Pancreas (tissue), 10 donors: ENCODE measurements at places on chromosomes 2 and 18. TPM values are rescaled to one million over a fixed set of nuclear protein-coding genes. Genes with fewer than 3 reads are reported as not detected.
A peak's percentile ranks its signal among the peaks of the same experiment; 100 is the strongest.

DNA sequence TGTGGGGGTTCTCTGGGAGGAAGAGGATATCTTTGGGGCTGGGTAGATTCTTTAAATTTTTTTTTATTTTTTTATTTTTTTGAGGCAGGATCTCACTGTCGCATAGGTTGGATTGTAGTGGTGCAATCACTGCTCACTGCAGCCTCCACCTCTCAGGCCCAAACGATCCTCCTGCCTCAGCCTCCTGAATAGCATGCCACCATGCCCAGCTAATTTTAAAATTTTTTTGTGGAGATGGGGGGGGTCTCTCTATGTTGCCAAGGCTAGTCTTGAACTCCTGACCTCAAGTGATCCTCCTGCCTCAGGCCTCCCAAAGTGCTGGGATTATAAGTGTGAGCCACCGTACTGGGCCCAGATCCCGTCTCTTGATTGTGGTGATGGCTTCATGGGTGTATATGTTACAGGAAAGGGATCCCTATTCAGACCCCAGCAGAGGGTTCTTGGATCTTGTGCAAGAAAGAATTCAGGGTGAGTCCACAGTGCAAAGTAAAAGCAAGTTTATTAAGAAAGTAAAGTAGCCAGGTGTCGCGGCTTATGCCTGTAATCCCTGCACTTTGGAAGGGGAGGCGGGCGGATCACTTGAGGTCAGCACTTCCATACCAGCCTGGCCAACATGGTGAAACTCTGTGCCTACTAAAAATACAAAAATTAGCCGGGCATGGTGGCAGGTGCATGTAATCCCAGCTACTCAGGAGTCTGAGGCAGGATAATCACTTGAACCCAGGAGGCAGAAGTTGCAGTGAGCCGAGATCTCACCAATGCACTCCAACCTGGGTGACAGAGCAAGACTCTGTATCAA, 2.0 kb upstream of the C2orf68 start:
- no peaks in the 10 kb centered on the region for H3K36me3 ChIP-seq
- DNase-seq = no peak
- no peak overlapping the region for H3K27ac ChIP-seq
- H3K4me1 ChIP-seq = peaks cover 23% of the 10 kb centered on the region
- H3K4me3 ChIP-seq = no peak overlapping the region

Gene CD8B2
- 0.25 TPM for total RNA-seq

- no peaks in the 10 kb centered on the region for H3K27me3 ChIP-seq
- no peak overlapping the region for H3K4me3 ChIP-seq
- DNase-seq = no peak
- no peaks in the 10 kb centered on the region for H3K4me1 ChIP-seq
These were observed 258.2 kb upstream of the SP5 start for GRCh38 chr2:170456914-170457313.

Gene ARMC9
- total RNA-seq = 9.4 TPM

GRCh38 chr2:118333664-118334063, 245.4 kb downstream of the INSIG2 start:
- H3K27me3 ChIP-seq = no peaks in the 10 kb centered on the region
- H3K36me3 ChIP-seq = no peaks in the 10 kb centered on the region
- no peak for DNase-seq
- H3K27ac ChIP-seq = no peak overlapping the region
- no peak overlapping the region for H3K4me3 ChIP-seq

Gene POTEI
- total RNA-seq = 0.24 TPM

Gene C2orf78
- total RNA-seq = not detected

- H3K36me3 ChIP-seq = no peaks in the 10 kb centered on the region
- no peak overlapping the region for H3K4me3 ChIP-seq
- H3K27me3 ChIP-seq = no peaks in the 10 kb centered on the region
- DNase-seq = no peak
These were observed 126.9 kb upstream of the DAPL1 start for GRCh38 chr2:158668001-158668765.

DNA sequence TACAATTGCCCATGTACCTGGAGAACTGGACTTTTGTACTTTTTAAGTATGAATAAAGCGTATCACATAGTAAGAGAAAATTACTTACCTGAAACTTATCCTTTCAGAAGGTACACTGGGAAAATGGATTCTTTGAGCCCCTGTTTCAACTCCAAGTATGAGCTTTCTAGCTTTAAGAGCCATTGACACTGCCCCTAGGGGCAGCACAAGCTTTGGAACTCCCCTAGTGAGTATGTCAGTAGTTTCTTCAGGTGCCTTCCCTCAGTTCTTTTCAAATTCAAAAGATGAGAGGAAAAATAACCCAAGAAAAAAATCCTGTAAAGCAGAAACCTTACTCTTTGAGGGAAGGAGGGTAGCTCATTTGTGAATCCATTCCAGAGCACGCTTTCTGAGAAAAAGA, 124.1 kb downstream of the MEMO1 start:
- H3K4me1 ChIP-seq = no peaks in the 10 kb centered on the region
- H3K27me3 ChIP-seq = no peaks in the 10 kb centered on the region
- H3K4me3 ChIP-seq = no peak overlapping the region

DNA sequence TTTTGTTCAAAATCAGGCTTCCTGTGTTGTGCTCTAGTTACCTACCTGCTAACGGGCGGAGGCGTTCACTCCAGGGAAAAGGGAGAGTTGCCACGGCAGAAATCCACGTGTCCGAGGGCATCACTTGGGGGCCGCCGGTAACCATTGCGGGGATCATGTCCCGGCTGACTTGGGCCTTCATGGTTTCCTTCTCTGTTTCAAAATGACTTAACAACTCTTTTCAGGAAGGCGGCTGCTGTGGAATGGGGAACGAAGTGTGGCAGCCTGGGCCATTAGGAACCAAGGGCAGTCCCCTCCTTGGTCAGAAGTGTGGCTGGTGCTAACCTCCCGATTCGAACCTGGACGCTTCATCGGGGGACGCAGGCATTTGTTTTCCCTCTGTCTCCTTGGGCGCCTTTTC, 56.8 kb downstream of the INPP5D start:
- peaks cover 16% of the 10 kb centered on the region for H3K4me1 ChIP-seq
- H3K27me3 ChIP-seq = no peaks in the 10 kb centered on the region
- H3K36me3 ChIP-seq = no peaks in the 10 kb centered on the region
- no peak for DNase-seq
- no peak overlapping the region for H3K4me3 ChIP-seq

DNA sequence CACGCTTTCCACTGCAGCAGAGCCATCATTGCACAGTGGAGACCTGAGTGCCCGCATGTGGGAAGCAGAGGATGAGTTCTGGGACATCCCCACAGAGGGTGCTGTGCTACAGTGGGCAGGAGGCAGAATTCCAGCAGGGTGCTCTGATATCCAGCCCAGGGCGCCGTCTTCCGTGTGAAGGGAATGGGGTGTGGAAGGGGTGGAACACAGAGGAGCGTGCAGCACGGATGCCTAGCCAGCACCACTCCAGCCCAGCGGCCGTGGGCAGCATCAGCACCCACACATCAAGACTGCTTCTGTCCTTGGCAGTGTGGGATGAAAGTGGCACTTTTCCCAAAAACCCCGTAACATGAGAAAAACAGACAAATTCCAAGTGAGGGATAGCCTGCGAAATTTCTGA, 134.3 kb downstream of the ZNF236 start:
- H3K36me3 ChIP-seq = peaks cover 5% of the 10 kb centered on the region
- no peak overlapping the region for H3K4me3 ChIP-seq
- peaks cover 16% of the 10 kb centered on the region for H3K4me1 ChIP-seq
- no peaks in the 10 kb centered on the region for H3K27me3 ChIP-seq

DNA sequence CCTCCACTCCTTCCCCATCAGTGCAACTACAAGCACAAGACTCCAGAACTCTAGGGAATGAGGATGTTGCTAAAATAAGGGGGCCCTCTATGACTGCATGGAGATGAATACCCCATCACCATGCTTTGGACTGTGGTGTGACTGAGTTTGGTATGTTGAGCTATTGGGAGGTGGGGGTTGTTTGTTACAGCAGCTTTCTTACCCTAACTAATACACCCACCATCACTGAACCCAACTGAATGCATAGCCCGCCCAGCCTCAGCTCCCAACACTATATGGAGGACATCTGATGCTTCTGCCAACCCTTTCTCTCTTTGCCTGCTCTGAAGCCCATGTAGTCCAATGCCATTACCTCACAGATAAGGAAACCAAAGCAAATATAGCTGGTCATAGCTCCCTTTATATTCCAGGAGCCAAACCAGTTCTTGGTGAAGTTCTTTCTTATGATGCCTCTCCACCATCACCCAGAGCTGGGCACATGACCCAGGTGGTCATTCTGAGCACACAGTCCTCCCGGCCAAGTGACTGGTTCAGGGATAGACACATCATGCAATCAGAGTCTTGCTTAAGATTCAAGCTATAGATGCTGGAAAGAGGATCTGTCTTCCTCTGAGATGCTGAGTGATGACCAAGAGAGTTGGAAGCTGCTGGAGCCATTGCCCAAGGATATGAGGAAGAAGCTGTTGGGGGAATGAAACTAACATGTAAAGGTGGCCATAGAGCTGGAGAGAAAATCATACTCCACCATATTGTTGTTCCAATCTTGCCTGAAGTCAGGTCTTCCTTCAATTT, 155.6 kb upstream of the HAAO start:
- H3K36me3 ChIP-seq = no peaks in the 10 kb centered on the region
- H3K27me3 ChIP-seq = no peaks in the 10 kb centered on the region
- no peak overlapping the region for H3K4me3 ChIP-seq
- no peak for DNase-seq
- H3K4me1 ChIP-seq = peaks cover 6% of the 10 kb centered on the region

Gene GREB1
- 5.5 TPM for total RNA-seq

- H3K36me3 ChIP-seq = no peaks in the 10 kb centered on the region
- no peak for DNase-seq
- H3K4me3 ChIP-seq = no peak overlapping the region
- no peaks in the 10 kb centered on the region for H3K27me3 ChIP-seq
- no peaks in the 10 kb centered on the region for H3K4me1 ChIP-seq
- H3K27ac ChIP-seq = no peak overlapping the region
These were observed 156.4 kb downstream of the SEPTIN10 start for GRCh38 chr2:109457366-109457765.

- no peak for DNase-seq
- no peaks in the 10 kb centered on the region for H3K36me3 ChIP-seq
- no peaks in the 10 kb centered on the region for H3K4me1 ChIP-seq
- H3K4me3 ChIP-seq = no peak overlapping the region
- H3K27ac ChIP-seq = no peak overlapping the region
These were observed 180.4 kb downstream of the FAM124B start for GRCh38 chr2:224221455-224221913.

GRCh38 chr2:120310136-120310535, 35.8 kb upstream of the INHBB start:
- no peaks in the 10 kb centered on the region for H3K36me3 ChIP-seq
- no peaks in the 10 kb centered on the region for H3K27me3 ChIP-seq
- H3K27ac ChIP-seq = no peak overlapping the region
- H3K4me1 ChIP-seq = peaks cover 5% of the 10 kb centered on the region
- H3K4me3 ChIP-seq = no peak overlapping the region
- no peak for DNase-seq

- no peak overlapping the region for H3K4me3 ChIP-seq
- H3K27ac ChIP-seq = no peak overlapping the region
- no peak for DNase-seq
These were observed 132.0 kb upstream of the BOD1L2 start for GRCh38 chr18:57014772-57015413.

GRCh38 chr2:230742781-230743180, 30.1 kb downstream of the CAB39 start:
- no peak overlapping the region for H3K4me3 ChIP-seq
- H3K36me3 ChIP-seq = no peaks in the 10 kb centered on the region
- H3K4me1 ChIP-seq = peaks cover 2% of the 10 kb centered on the region
- no peak overlapping the region for H3K27ac ChIP-seq

- no peak overlapping the region for H3K27ac ChIP-seq
- no peaks in the 10 kb centered on the region for H3K4me1 ChIP-seq
- no peak for DNase-seq
These were observed 42.9 kb upstream of the RASGRP3 start for GRCh38 chr2:33433279-33434235.

DNA sequence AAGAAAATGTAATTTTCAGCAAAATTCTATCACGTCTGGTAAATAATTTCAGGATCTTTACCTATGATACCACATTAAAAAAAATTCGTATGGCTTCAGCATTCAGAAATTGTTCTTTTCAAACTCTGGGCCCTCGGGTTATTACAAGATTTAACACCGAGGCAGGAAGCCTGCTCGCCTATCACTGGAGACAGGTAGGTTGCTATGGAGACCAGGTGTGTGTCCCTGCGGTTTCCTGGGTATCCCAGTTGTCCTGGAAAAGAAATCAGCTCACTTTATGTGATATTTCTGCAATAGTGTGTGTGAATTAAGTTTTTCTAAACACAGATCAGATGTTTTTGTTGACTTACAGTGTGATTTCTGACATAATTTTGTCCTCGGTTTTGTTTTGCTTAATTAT, 14.2 kb downstream of the HPCAL1 start:
- no peak overlapping the region for H3K27ac ChIP-seq
- no peaks in the 10 kb centered on the region for H3K27me3 ChIP-seq
- H3K4me3 ChIP-seq = no peak overlapping the region

- no peak for DNase-seq
- H3K27ac ChIP-seq = no peak overlapping the region
- H3K27me3 ChIP-seq = no peaks in the 10 kb centered on the region
- H3K36me3 ChIP-seq = no peaks in the 10 kb centered on the region
- no peaks in the 10 kb centered on the region for H3K4me1 ChIP-seq
These were observed 73.1 kb downstream of the CPO start for GRCh38 chr2:207012461-207012860.

DNA sequence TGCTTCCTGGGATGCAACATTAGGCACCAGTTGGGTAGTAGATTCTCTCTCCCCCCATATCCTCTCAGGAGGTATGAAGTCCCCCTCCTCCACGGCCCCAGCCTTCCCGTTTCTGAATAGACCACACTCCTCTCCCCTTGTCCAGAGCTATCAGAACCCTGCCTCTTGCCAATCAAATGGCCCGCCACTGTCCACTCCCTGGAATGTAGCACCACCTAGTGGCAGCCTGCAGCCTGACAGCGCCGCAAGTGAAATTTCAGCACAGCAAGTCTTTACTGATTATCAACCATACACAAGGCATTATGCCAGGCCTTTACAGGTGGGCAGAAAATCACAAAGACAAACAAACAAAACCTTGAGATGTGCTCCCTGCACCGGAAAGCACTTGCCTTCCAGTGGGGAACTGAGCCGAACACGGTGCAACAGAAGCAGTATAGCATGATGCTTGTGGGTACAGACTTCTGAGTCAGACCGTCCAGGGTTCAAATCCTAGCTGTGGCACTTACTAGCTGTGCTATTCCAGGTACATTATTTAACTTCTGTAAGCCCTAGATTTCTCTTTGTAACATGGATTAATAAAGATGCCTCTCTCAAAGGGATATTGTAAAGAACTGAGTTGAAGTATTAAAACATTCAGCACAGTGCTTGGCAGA, 174.0 kb downstream of the SMAD2 start:
- no peaks in the 10 kb centered on the region for H3K36me3 ChIP-seq
- no peaks in the 10 kb centered on the region for H3K4me1 ChIP-seq
- DNase-seq = peak; percentile 84
- H3K4me3 ChIP-seq = no peak overlapping the region
- no peak overlapping the region for H3K27ac ChIP-seq

GRCh38 chr2:186995092-186995491, 146.1 kb upstream of the ZSWIM2 start:
- H3K4me1 ChIP-seq = no peaks in the 10 kb centered on the region
- no peak overlapping the region for H3K27ac ChIP-seq
- H3K4me3 ChIP-seq = no peak overlapping the region
- no peaks in the 10 kb centered on the region for H3K36me3 ChIP-seq
